NCI-H460 (cell line): ENCODE measurements at places on chromosomes 12 and 14.

DNA sequence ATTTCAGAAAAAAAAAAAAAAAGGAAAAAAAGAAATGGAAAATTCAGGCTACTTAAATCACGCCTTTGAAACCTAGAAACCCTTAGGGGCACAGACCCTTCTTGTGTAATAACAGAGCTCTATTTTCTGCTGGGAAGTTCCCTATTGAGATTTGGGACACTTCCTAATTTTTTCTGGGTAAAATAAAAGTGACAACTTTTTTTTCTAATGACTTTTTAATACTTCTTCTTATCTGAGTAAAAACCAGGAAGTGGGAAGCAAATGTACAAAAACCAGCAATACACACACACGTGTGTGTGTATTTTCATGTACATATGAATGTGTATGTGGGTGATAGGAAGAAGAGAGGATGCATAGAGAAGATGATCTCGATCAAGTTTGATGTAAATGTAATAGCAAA, 35.8 kb downstream of the ETV6 start:
- no peak for DNase-seq

- DNase-seq = peak; percentile 66
These were observed 1.8 kb downstream of the HSPB8 start for GRCh38 chr12:119180380-119181040.

DNA sequence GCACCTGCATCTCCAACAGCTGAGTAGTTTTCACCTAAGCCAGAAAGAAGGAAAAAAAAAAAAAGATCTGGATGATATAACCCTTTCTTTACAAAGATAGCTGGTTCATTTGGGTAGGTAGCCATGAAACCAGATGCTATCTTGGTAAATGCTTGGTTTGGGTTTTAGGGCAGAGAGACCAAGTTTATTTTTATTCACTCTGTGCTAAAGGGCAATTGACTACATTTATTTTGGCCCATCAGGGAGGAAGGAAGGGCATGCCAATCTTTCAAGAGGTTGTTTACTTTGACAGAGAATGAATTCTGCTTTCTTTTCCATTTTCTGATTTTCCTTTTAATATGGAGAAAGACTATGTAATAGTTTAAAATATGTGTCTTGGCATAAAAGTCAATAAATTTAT, 91.0 kb downstream of the NTN4 start:
- no peak for DNase-seq

GRCh38 chr14:22650960-22651521, 6.9 kb upstream of the OR6J1 start:
- peak; percentile 77 for DNase-seq

GRCh38 chr12:7021956-7022355, 3.7 kb upstream of the LPCAT3 start:
- DNase-seq = no peak

- no peak for DNase-seq
These were observed 476.5 kb downstream of the APAF1 start for GRCh38 chr12:99121546-99121945.

DNA sequence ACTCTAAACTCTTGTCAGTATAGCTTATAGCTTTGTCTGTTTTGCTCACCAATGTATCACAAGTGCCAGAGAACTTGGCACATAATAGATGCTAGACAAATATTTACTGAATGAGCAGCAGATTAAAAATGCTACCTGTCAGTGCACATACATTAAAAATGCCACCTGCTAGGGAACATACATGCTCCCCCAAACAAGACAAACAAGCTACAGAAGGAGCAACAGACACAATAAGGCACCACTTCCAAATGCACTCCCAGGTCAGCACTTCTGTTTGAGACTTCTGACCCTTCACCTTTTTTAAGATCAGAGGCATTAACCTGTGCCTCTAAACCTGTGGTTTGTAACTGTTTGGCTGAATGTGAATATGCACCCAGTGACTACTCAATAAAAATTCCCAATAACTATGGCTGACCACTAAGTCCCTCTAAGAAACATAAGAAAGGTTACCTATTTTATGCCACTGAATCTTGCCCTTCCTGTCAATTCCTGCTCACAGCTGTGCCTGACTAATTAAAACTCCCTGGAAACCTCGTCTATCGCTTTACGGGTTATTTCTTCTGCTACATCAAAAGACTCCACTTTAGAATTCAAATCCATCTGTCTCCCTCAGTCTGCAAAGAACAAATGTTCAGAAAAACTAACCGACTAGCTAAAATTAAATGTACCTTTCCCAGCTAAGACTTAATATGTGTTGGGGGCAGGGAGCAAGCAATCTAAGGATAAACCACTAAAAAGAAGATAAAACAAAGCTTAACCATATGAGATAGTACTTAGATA, 41.0 kb downstream of the HECTD4 start:
- DNase-seq = no peak

DNA sequence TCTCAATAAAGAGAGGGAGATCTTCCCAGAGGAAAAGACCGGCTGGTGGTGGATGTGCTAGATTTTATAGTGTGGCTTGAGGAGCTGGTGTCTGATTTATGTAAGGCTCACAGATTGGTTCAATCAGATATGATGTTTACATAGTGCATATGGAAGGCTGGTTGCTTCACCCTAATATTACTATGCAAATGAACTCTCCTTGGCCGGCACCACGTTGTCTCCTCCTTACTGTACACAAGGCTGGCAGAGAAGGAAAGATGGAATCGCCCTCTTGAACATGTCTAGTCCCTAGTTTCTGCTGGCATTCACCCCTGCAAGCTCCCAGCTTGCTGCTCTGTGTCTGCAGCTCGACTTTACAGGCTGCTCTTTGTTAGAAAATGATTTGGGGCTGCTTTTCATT, 8.9 kb downstream of the FAM186A start:
- DNase-seq = no peak

- no peak for DNase-seq
These were observed 136.9 kb downstream of the NUAK1 start for GRCh38 chr12:106001837-106002218.
